MM.1S (cell line): ENCODE measurements at places on chromosomes 1 and 21.

- no peak for DNase-seq
Measured at GRCh38 chr1:91801496-91802115, 84.3 kb downstream of the TGFBR3 start.

- no peak for DNase-seq
Measured at GRCh38 chr1:226589008-226589733, 40.6 kb downstream of the STUM start.

GRCh38 chr21:41079159-41079558 is 88.8 kb upstream of the BACE2 start:
- no peak for DNase-seq

- no peak for DNase-seq
Measured at GRCh38 chr1:234500269-234500668, 21.3 kb upstream of the TARBP1 start.

- DNase-seq, result no peak
Measured at GRCh38 chr1:66265268-66265667, 268.7 kb upstream of the SGIP1 start.

GRCh38 chr1:89957107-89957506 is 37.8 kb upstream of the ZNF326 start:
- DNase-seq, result peak; percentile 44

DNA sequence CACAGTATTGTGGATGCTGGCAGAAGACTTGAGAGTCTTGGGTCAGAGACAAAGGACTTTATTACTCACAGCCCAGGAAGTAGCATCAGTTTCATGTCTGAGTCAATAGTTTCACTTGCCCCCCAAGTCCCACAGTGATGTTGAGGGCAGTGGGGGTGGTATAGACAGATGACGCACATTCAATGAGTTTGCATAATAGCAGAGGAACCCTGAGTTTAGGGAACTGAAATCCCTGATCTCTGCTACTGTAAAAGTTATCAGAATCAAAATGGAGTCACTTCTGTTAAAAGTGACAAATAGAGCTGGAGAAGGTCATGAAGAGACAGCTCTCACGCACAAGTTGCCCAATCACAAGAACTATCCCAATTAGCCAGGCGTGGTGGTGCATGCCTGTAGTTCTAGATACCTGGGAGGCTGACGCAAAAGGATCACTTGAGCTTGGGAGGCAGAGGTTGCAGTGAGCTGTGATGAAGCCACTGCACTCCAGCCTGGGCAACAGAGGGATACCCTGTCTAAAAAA is 11.5 kb upstream of the HCRTR1 start:
- peak; percentile 74 for DNase-seq

- no peak for DNase-seq
Measured at GRCh38 chr1:246769306-246769705, 45.1 kb downstream of the SCCPDH start.

GRCh38 chr1:46818591-46818990 is 19.7 kb downstream of the CYP4B1 start:
- DNase-seq, result no peak

- DNase-seq, result no peak
Measured at GRCh38 chr1:208431721-208432120, 187.5 kb upstream of the PLXNA2 start.

DNA sequence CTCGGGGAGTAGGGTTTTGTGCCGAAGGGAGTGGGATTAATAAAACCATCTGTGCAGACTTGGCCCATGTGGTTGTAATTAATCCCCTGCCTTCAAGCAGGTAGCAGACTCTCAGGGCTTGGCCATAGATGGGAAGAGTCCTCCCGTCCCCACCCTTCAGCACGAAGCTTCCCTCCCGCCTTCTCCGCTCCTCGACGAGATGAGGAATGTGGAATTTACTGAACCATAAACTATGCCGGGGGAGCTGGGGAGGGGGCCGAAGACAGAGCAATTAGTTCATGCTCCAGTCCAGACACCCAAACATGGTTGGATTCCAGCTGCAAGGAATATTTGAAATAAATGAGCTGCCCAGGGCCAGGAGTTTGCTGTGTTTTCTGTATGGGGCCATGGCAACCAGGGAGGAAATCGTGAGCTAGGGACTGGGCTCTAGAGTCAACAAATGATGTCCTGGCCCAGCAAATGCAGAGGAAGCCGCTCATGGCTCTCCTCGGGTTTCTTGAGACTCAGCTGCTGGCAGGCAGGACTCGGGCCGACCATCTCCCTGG is 78.8 kb downstream of the SPSB1 start:
- DNase-seq, result no peak

DNA sequence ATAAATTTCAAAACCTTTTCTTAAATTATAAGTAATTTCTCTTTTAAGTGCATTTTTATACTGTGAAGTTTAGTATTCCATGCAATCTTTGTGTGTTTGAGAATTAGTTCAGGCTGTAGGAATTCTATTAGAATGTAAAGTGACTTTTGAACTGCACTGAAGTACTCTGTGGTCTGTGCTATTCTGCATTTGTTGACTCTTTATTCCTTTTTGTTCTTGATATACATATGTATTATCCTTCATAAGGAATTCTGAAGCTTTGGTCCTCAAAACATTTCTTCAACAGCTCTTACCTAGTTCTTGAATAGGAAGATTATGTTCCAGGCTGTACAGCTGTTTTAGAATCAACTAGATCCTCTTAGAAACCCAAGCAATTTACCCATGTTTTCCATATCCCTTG is 158.0 kb downstream of the HS2ST1 start:
- DNase-seq, result no peak

GRCh38 chr1:232596666-232597303 is 33.1 kb downstream of the SIPA1L2 start:
- peak; percentile 76 for DNase-seq

- DNase-seq, result no peak
Measured at GRCh38 chr1:110049801-110050601, 15.6 kb downstream of the STRIP1 start.

DNA sequence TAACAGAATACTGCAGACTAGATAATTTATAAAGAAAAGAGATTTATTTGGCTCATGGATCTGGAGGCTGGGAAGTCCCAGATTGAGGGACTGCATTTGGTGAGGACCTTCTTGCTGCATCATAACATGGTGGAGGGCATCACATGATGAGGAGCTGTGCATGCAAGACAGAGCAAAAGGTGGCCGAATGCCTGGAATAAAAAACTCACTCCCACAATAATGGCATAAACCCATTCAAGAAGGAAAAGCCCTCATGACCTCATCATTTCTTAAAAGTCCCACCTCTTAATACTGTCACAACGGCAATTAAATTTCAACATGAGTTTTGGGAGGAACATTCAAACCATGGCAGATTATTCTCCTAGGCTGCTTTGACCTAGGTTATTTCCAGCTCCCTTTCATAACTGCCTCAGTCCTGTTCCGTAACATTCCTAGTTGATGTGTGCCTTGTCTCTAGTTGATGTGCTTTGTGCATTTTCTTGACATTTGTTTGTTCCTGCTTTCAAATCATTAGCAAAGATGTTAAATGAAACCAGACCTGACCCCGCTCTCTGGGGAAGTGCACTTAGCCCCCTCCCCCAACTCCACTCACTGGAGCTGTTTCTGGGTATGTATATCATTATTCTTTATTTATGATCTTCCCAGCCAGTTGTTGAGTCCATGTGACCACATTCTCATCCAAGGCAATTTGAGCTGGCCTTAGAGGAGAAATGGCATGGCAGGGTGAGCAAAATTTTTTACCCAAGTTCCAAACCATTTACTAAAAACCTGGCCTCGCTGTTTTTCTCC is 148.5 kb downstream of the GDAP2 start:
- no peak for DNase-seq

DNA sequence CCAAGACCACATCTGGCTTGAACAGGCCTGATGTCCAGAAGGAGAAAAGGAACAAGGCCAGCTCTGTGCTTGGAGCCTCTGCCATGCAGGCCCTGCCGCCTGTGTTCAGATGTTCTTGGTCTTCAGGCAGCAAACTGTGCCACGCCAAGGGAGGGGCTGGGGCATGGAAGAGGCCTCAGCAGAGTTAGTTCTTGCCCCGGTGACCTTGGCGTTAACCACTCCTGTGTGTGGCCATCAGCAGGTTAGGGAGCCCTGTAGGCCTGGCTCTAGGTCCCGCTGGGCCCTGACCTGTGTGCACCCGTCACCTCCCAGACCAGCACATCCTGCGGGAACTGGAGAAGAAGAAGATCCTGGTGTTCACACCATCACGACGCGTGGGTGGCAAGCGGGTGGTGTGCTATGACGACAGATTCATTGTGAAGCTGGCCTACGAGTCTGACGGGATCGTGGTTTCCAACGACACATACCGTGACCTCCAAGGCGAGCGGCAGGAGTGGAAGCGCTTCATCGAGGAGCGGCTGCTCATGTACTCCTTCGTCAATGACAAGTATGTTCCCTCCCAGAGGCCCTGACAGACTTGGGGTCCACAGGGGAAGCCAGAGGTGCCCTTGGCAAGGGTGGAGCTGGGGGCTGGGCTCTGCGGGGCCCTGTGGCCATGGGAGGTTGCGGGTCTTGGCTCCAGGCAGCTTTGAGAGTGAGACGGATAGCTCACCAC is 7.1 kb downstream of the ZC3H12A start:
- DNase-seq, result no peak

- DNase-seq, result no peak
Measured at GRCh38 chr1:99669376-99669775, 23.5 kb downstream of the PALMD start.

GRCh38 chr1:6630027-6630426 is 5.4 kb downstream of the THAP3 start:
- no peak for DNase-seq

- DNase-seq, result no peak
Measured at GRCh38 chr1:22132517-22133235, 10.2 kb downstream of the WNT4 start.

- DNase-seq, result no peak
Measured at GRCh38 chr1:15275921-15276683, 29.1 kb downstream of the FHAD1 start.

- DNase-seq, result no peak
Measured at GRCh38 chr1:24551960-24552571, 3.8 kb upstream of the NCMAP start.

- DNase-seq, result no peak
Measured at GRCh38 chr1:118944133-118944532, 44.0 kb downstream of the TBX15 start.

DNA sequence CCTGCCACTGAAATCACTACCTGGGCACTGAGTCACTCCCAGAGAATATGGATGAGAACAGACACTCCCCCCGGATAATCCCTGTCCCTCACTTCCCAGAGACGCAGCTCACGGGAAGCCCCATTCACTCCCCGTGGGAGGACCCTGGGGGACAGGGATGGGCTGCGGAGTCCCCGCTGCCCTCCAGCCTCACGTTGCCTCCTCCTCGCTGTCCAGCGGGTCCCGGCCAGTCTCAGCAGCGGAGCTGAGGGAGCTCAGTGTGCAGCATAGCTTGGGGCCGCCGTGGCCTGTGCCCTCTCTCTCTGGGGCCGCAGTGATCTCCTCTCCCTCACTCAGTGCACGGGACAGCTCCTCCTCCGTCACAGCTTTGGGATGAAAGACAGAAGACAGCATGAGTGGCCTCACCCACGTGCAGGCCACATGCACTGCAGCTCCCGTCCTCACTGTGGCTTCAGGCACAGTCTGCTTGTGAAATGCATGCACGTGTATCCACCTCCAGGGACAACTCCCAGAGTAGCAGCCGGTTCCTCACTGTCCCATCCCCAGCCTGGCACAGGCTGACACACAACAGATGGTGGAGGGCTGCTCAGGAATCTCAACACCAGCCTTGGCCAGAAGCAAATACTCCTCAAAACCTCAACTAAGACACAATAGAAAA is 7.4 kb downstream of the CFAP410 start:
- no peak for DNase-seq

GRCh38 chr1:6667139-6667538 is 34.5 kb downstream of the DNAJC11 start:
- DNase-seq, result no peak

- no peak for DNase-seq
Measured at GRCh38 chr1:54575605-54576290, 27.7 kb downstream of the ACOT11 start.

- DNase-seq, result peak; percentile 29
Measured at GRCh38 chr1:15322648-15323350, 75.8 kb downstream of the FHAD1 start.

GRCh38 chr21:33268737-33269441 is 2.7 kb downstream of the IL10RB start:
- peak; percentile 97 for DNase-seq

DNA sequence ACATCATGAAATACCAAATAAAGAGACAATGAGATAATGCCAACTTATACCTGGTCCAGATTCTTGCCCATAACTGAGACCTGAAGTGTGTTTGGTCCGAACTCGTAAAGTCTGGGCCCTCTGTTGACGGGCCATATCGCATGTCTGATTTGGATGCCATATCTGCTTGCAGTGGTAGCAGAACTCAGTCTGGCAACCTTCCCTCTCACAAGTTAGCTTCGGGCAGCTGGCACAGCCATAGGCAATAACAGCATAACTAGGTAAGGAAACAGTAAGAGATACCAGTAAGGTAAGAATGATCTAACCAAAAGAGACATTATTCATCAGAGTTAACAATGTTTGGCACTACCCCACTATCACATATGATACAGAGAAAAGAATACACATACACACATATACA is 15.1 kb downstream of the RNF19B start:
- no peak for DNase-seq

DNA sequence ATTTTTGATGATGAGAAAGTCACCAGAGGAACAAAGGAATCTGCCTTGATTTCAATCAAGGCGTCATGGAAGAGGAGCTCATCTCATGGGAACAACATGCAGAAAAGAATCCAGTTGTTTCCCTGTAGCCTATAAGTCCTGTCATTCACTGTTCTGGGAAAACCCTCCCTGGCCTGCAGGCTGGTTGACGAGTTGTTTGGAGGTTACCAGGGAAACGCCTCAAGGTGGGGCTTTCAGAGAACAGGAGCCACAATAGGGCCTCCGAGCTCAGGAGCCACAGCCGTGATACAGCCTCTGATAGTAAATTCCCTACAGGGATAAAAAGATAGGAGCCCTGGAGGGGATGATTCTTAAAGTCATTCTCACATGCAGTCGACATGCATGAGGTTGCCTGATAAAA is 135.2 kb downstream of the PSMG1 start:
- no peak for DNase-seq

GRCh38 chr1:169610858-169611257 is 19.1 kb downstream of the SELP start:
- DNase-seq, result no peak

GRCh38 chr1:235588916-235589515 is 60.6 kb downstream of the GNG4 start:
- no peak for DNase-seq

DNA sequence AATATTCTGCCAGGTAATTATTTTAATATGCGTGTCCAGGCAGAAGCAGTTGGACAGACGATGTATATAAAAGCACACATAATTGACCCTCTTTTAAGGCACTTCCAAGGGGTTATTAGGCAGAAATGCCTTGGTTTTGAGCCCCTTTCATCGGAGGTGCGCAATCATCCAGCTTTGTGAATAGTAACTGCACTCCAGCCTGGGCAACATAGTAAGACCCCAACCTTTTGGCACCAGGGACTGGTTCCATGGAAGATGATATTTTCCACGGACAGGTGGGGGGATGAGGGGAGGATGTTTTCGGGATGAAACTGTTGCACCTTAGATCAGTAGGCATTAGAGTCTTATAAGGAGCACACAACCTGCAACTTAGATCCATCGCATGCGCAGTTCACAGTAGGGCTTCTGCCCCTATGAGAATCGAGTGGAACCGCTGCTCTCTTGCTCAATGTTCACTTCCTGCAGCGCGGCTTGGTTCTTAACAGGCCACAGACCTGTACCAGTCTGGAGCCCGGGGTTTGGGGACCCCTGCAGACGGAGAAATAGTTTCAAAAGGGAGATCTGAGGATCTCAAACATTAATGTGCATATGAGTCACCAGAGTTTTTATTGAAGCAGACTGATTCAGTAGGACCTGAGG is 1.8 kb upstream of the MCOLN2 start:
- DNase-seq, result no peak

- DNase-seq, result no peak
Measured at GRCh38 chr1:205920159-205920558, 23.1 kb downstream of the SLC26A9 start.

- peak; percentile 95 for DNase-seq
Measured at GRCh38 chr1:204513117-204513716, 3.0 kb upstream of the MDM4 start.
